ENCODE measurements at places on chromosomes 4 and X. TPM values are rescaled to one million over a fixed set of nuclear protein-coding genes. Genes with fewer than 3 reads are reported as not detected.

TSPAN6 gene
- total RNA-seq = 8.3 TPM

P2RY8 gene
- 2.2 TPM for total RNA-seq

NDP gene
- not detected for total RNA-seq

DNA sequence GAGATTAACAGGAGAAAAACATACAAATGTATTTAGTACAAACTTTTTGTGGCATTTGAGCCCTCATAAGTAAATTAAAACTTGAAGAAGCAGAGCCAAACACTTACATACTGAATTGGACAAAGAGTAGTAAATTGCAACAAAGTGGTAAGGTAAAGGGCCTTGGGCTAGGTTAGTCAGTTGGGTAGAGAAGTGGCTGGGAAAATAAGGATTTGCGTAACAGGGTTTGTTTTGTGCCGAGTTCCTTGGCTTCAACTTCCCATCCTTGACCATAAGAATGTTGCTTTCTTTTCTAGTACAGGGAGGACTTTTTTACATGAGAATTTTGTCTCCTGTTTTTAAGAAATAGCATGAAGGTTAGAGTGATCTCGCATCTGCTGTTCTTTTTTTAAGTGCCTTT is 33.3 kb upstream of the DSPP start:
- no peak for DNase-seq

GRCh38 chr4:6372649-6373525 is 99.5 kb downstream of the PPP2R2C start:
- DNase-seq = no peak

- DNase-seq = no peak
These were observed 24.0 kb downstream of the PLRG1 start for GRCh38 chr4:154526151-154526550.

GRCh38 chrX:20498851-20499635 is 232.3 kb upstream of the RPS6KA3 start:
- no peak for DNase-seq
